Karpas-422 (cell line): ENCODE measurements at places on chromosomes 7 and 10. TPM values are rescaled to one million over a fixed set of nuclear protein-coding genes. Genes with fewer than 3 reads are reported as not detected.

Gene RPEL1
- not detected in 2 replicates for total RNA-seq

Gene IRF5
- 7.8 and 11.5 TPM in 2 replicates for total RNA-seq

Gene OR9A2
- not detected in 2 replicates for total RNA-seq

GRCh38 chr10:8017277-8017676 is 37.2 kb upstream of the GATA3 start:
- no peak for DNase-seq

DNA sequence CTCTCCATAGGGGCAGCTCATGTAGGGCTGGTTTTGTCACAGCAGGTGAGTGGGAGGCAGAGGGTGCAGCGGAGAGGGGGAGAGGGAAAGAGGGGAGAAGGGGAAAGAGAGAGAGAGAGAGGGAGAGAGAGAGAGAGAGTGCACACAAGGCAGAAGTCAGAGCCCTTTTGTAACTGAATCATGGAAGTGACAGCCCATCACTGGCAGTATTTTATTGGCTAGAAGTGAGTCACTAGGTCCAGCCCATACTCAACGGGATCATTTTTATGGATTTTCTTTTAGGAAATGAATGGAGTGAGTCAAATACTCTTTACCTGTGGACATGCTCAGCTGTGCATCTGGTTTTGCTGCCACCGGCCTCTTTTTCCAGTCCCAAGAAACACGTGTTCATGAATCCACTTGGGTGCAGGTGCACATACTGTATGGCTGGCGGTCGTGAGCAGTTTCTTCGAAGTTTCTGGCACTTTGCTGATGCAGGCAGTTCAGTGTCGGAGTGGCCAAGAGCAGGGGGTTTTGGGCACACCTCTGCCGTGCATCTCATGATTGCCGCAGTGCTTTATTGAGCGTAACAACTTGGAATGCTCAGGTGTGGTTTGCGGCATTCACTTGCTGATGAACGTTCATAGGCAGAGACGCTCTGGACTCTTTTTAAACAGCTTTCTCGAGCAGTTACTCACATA is 40.3 kb downstream of the DOCK1 start:
- DNase-seq = no peak

GRCh38 chr7:132580277-132580676 is 4.0 kb upstream of the PLXNA4 start:
- DNase-seq = no peak

- DNase-seq = no peak
These were observed 8.5 kb upstream of the UNCX start for GRCh38 chr7:1224086-1224716.

DNA sequence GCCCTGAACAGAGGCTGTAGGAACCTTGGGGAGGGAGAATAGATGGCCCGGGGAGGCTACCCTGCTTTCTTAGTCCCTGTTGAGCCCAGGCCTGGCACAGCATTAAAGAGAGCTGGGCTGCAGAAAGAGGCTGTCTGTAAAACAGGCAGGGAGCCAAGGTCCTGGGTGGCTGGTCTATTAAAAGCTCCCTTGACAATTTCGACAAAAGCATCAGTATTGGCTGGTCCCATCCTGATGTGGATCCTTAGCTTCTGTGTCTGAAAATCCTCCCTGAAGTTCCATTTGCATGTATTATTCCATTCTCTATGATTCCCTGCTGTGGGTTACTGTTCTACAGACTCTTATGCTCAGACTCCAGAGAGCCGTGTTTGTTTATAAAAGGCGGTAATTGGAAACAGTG is 158.5 kb downstream of the GALNT17 start:
- DNase-seq = no peak

- no peak for DNase-seq
These were observed 77.6 kb upstream of the LEP start for GRCh38 chr7:128163473-128163872.
